Activated T-helper 17 cell treated with anti-CD3 and anti-CD28 coated beads, Interleukin-2, amount 50 U/mL, for 72 hours (primary cell): ENCODE measurements at places on chromosomes 1 and 21.

GRCh38 chr1:66374561-66375111 lies 159.3 kb upstream of the SGIP1 start:
- peak; percentile 65 for ATAC-seq
- peak overlapping the region; percentile 99 for H3K27ac ChIP-seq
- H3K27me3 ChIP-seq, result no peaks in the 10 kb centered on the region
- peak overlapping the region; percentile 79 for H3K4me3 ChIP-seq
- H3K36me3 ChIP-seq, result peaks cover 53% of the 10 kb centered on the region

DNA sequence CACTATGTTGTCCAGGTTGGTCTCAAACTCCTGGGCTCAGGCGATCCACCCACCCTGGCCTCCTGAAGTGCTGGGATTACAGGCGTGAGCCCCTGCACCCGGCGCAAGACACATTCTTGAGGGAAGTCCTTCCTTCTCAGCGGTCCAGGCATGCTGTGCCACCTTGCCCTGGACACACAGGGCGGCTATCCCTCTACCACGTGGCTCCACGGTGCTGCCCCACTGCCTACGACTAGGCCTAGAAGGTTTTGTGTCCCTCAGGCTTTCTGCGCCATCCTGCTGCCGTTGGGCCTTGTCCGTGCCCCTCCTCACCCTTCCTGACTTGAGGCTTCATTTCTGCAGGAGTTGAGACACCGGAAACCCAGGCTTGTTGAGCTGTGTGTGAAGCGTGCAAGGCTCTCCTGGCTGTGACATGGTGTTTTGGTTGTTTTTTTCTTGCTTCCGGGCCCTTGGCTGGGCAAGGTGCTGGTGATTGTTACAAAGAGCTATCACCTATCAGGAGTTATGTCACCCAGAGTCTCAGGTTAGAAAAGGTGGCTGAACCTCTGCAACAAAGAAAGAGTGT lies 13.9 kb downstream of the C1orf174 start:
- no peak overlapping the region for H3K4me3 ChIP-seq
- H3K4me1 ChIP-seq, result peaks cover 19% of the 10 kb centered on the region
- no peak for ATAC-seq
- no peak overlapping the region for H3K27ac ChIP-seq
- peaks cover 80% of the 10 kb centered on the region for H3K36me3 ChIP-seq

DNA sequence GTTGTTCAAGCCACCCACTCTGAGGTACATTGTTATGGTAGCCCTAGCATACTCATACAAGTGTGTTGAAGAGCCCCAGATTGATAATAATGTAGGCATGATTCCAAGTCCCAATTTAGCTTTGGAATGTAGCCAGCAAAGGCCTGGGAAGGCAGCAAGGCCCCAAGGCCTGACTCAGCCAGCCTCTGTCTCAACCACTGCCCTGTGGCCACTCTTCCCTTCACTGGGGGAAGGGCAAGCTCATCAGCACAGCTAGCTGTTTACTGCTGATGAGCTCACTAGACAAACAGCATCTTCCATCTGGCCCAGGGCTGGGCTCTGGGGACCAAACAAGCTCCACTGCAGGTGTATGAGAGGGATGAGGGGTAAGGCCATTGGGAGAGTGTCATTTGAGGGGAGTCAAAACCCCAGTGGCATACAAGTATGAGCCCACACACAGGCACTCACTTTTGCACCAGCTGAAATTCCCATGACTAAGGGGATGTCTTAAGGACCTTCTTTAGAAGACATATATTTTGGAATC lies 2.2 kb upstream of the IRF6 start:
- H3K4me1 ChIP-seq, result peaks cover 17% of the 10 kb centered on the region
- no peak overlapping the region for H3K4me3 ChIP-seq
- H3K27ac ChIP-seq, result no peak overlapping the region
- H3K27me3 ChIP-seq, result peaks cover 8% of the 10 kb centered on the region
- H3K36me3 ChIP-seq, result no peaks in the 10 kb centered on the region

DNA sequence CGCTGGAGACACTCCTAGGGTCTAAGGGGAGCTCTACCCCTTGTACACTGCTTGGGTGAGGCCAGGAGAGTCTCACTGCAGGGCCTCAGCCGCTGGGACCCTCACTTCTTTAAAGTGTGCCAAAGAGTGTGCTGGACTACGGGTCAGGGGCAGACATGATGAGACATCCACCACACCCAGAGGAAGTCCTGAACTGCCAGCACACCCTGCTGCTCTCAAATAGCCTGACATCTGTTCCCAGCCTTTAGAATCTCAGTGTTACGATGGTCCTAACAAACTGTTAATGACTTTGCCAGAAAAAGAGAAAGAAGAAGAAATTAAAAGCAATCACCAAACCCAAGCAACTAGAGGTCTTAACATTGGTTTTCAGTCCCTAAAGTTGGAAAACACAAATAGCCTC lies 49.0 kb downstream of the MRPL37 start:
- ATAC-seq, result no peak
- no peaks in the 10 kb centered on the region for H3K27me3 ChIP-seq
- no peaks in the 10 kb centered on the region for H3K4me1 ChIP-seq
- H3K4me3 ChIP-seq, result no peak overlapping the region
- peaks cover 6% of the 10 kb centered on the region for H3K36me3 ChIP-seq
- peak overlapping the region; percentile 44 for H3K27ac ChIP-seq

GRCh38 chr1:185578293-185578692 lies 155.9 kb upstream of the HMCN1 start:
- H3K4me1 ChIP-seq, result peaks cover 4% of the 10 kb centered on the region
- H3K4me3 ChIP-seq, result no peak overlapping the region
- ATAC-seq, result no peak
- H3K27ac ChIP-seq, result no peak overlapping the region
- no peaks in the 10 kb centered on the region for H3K36me3 ChIP-seq

- no peak for ATAC-seq
- H3K36me3 ChIP-seq, result no peaks in the 10 kb centered on the region
- H3K27ac ChIP-seq, result no peak overlapping the region
- no peaks in the 10 kb centered on the region for H3K27me3 ChIP-seq
These were observed 146.4 kb upstream of the LRRC7 start for GRCh38 chr1:69421286-69421685.

DNA sequence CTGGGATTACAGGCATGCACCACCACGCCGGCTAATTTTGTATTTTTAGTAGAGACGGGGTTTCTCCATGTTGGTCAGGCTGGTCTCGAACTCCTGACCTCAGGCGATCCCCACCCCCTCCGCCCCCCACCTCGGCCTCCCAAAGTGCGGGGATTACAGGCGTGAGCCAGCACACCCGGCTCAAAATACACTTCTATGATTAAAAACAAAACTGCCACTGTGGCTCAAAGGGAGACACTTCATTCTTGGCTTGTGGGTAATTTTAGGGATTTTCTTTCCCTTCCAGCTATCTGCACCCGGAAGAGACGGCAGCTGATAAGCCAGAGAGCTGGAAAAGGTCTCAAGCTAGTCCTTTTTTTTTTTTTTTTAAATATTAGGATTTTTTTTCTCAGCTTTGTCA lies 24.5 kb downstream of the TMPRSS2 start:
- H3K4me1 ChIP-seq, result peaks cover 7% of the 10 kb centered on the region
- H3K36me3 ChIP-seq, result no peaks in the 10 kb centered on the region
- H3K4me3 ChIP-seq, result no peak overlapping the region
- peak; percentile 69 for ATAC-seq

DNA sequence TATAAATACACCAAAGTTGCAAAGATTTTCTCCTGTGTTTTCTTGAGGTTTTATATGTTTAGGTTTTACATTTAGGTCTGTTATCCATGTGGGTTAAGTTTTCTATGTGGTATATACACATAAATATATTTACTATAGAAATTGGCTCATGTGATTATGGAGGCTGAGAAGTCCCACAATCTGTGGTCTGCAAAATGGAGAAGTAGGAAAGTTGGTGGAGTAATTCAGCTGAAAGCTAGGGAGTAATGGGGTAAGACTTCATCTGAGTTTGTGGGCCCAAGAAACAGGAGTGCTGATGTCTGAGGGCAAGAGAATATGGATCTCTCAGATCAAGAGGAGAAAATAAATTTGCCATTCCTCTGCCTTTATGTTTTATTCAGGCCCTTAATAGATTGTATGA lies 146.0 kb downstream of the GPATCH2 start:
- peaks cover 19% of the 10 kb centered on the region for H3K36me3 ChIP-seq
- no peak overlapping the region for H3K27ac ChIP-seq
- peaks cover 13% of the 10 kb centered on the region for H3K4me1 ChIP-seq
- no peak overlapping the region for H3K4me3 ChIP-seq
- no peak for ATAC-seq

GRCh38 chr1:170730014-170730413 lies 66.1 kb downstream of the PRRX1 start:
- no peak overlapping the region for H3K27ac ChIP-seq
- H3K27me3 ChIP-seq, result peaks cover 30% of the 10 kb centered on the region
- no peaks in the 10 kb centered on the region for H3K4me1 ChIP-seq
- ATAC-seq, result no peak

- H3K4me3 ChIP-seq, result no peak overlapping the region
- no peak overlapping the region for H3K27ac ChIP-seq
- no peaks in the 10 kb centered on the region for H3K4me1 ChIP-seq
- H3K27me3 ChIP-seq, result no peaks in the 10 kb centered on the region
These were observed 40.6 kb upstream of the SLC2A1 start for GRCh38 chr1:42999308-42999707.

DNA sequence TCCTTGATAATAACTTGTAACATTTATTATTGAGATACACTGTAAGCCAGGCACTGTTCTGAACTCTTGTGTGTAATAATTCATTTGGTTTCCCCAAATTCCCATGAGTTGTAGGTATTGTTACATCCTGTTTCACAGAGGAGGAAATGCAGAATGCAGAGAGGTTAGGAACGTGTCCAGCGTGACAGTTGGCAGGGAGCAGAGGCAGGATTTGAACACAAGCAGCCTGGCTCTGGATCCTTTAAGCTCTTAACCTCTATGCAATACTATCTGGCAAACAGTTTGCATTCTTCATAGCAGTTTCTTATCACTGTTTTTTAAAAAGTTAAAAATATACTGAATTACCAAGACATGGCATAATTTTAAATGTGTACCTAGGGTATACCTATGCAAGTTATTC lies 30.5 kb downstream of the EEIG2 start:
- no peak for ATAC-seq
- peak overlapping the region; percentile 5 for H3K4me3 ChIP-seq
- peaks cover 28% of the 10 kb centered on the region for H3K4me1 ChIP-seq
- H3K36me3 ChIP-seq, result no peaks in the 10 kb centered on the region

GRCh38 chr1:171550050-171550449 lies 64.7 kb downstream of the PRRC2C start:
- no peaks in the 10 kb centered on the region for H3K36me3 ChIP-seq
- no peak overlapping the region for H3K4me3 ChIP-seq
- peaks cover 21% of the 10 kb centered on the region for H3K4me1 ChIP-seq
- ATAC-seq, result no peak
- H3K27ac ChIP-seq, result peak overlapping the region; percentile 21
